ENCODE measurements at places on chromosomes 16 and 17. TPM values are rescaled to one million over a fixed set of nuclear protein-coding genes. Genes with fewer than 3 reads are reported as not detected.
A peak's percentile ranks its signal among the peaks of the same experiment; 100 is the strongest.

DNA sequence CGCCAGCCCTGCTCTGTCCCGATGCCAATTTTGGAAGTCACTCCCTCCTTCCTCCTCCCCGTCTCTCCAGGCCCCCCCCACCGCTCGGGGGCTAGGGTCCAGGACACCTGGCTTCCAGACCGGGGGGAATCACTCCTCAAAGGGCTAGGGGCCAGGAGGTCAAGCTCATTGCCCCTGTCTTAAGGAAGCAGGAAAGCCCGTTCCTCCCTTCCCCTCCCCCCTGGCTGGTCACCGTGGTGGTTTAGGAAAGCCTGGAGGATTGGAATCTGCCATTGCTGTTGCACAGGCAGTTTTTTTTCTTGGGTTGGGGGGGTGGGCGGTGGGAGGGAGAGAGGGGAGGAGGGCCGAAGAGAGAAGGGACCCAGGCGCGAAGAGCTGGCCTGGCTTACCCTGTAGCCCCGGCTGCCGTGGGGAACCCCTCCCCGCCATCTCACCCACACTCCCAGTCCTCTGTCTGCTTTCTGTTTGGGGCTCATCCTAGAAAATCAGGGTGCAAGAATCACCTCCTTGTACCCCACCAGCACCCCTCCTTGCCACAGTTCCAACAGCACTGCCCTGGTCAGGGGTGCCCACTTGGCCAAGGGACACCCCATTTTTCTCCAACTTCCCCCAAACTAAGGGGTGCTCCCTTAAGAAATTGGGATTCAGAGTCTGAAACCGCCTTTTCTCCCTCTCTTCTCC is 2.9 kb upstream of the BCL6B start:
- peak; percentile 66 for DNase-seq

- DNase-seq: peak; percentile 57
These were observed 162.5 kb downstream of the MAF start for GRCh38 chr16:79437764-79438751.

DNA sequence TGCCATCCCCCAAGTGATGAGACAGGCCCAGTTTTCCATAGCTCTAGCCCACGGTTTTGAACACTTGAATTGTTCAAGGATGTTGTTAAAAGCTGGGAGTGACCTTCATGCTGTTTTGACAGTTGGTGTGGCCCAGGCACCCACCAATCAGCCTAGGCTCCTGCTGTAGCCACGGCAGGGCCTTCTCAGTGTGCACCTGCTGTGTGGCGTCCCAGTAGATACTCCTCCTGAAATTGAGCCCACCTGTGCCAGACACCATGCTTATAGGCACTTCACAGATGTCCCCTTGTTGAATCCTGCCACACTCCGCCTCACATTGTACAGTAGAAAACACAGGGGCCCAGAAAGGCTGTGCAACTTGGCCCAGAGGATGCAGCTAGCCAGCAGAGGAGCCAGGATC is 86.4 kb downstream of the SOCS1 start:
- DNase-seq: no peak

C1QTNF8 gene
- total RNA-seq: not detected

- no peak for DNase-seq
These were observed 6.2 kb downstream of the CRISPLD2 start for GRCh38 chr16:84825896-84826557.

DNA sequence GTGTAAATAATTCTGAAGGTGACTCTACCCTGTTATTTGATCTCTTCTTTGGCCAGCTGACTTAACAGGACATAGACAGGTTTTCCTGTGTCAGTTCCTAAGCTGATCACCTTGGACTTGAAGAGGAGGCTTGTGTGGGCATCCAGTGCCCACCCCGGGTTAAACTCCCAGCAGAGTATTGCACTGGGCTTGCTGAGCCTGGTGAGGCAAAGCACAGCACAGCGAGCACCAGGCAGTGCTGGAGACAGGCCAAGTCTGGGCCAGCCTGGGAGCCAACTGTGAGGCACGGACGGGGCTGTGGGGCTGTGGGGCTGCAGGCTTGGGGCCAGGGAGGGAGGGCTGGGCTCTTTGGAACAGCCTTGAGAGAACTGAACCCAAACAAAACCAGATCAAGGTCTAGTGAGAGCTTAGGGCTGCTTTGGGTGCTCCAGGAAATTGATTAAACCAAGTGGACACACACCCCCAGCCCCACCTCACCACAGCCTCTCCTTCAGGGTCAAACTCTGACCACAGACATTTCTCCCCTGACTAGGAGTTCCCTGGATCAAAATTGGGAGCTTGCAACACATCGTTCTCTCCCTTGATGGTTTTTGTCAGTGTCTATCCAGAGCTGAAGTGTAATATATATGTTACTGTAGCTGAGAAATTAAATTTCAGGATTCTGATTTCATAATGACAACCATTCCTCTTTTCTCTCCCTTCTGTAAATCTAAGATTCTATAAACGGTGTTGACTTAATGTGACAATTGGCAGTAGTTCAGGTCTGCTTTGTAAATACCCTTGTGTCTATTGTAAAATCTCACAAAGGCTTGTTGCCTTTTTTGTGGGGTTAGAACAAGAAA is 5.1 kb downstream of the STH start:
- peak; percentile 56 for DNase-seq

DNA sequence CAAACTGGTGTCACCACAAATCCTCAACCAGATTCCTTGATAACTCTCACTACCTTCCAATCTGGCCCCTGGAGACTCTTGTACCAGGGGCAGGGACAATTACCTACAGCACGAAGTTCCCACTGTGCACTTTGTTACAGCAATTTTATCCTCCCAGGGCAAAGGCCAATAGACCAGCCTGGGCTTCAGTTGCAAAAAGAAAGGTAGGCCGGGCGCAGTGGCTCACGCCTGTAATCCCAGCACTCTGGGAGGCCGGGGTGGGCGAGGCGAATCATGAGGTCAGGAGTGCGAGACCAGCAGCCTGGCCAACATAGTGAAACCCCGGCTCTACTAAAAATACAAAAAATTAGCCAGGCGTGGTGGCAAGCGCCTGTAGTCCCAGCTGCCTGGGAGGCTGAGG is 36.9 kb downstream of the USP7 start:
- DNase-seq: no peak

PPP4C gene
- total RNA-seq: 65.9 TPM

DNA sequence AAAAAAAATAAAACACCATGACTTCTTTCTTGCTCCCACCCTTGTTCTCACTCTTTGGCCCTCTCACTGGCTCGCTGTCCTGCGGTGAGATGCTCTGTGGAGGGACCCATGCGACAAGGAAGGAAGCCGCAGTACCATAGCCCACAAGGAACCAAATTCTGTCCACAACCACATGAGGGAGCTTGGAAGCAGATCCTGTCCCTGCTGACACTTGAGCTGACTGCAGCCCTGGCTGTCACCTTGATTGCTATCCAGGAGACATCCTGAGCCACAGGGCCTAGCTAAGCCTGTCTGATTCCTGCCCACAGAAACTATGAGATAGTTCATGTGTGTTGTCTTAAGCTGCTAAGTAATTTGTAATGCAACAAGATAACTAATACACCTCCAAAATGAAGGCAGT is 4.8 kb upstream of the MT2A start:
- DNase-seq: no peak

Measured in heart left ventricle (tissue), 16 donors.